ENCODE measurements at places on chromosomes 1 and 21.

DNA sequence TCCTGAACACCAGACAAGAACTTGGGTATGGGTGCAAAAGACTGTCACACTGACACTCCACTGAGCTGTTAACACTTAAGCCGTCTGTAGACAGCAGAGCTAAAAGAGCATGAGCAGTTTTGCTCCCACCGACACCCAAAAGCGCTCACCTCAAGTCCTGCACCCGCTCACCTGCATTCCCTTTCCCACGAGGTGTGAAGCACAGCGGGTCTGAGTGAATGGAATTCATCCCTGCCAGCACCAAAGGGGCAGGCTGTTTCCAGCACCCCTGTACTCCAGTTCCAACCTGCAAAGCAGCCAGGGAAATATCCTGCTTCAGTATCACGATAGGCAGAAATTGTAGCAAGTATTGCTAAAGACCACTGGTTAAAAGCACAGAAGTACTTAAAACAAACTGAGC, 28.8 kb downstream of the KRTAP21-3 start:
- DNase-seq, result no peak

GRCh38 chr1:210400043-210400840, 71.5 kb downstream of the HHAT start:
- DNase-seq, result peak; percentile 80

- DNase-seq, result no peak
Observed at GRCh38 chr1:57986432-57986831, 560.1 kb downstream of the OMA1 start.

GRCh38 chr1:174156437-174156836, 2.9 kb upstream of the RABGAP1L start:
- no peak for DNase-seq

GRCh38 chr1:232339073-232339472, 290.9 kb downstream of the SIPA1L2 start:
- no peak for DNase-seq

DNA sequence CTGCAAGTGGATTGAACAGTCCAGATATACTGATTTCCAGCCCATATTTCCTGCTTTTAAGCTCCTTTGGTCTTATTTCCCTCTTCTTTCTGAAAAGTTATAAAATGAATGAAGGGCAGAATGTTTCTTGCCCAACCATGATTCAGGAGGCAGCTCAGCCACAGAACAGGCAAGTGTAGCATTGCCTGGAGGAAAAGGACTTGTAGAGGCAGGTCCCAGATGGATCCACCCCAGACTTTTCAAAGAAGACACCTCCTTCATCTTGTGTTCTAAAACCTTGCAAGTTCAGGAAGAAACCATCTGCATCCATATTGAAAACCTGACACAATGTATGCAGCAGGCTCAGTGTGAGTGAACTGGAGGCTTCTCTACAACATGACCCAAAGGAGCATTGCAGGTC, at the start of gene CLCA2:
CLCA2 (plus strand) TSS at position 299 of the 400 bp plus-strand sequence; CDS start at position 376, 77 bp downstream.
- DNase-seq, result no peak
